ENCODE measurements at places on chromosomes 3 and 15.

- DNase-seq, result no peak
Observed at GRCh38 chr3:172607305-172608121, 84.3 kb upstream of the TNFSF10 start.

- no peak for DNase-seq
Observed at GRCh38 chr3:142705198-142705597, 18.6 kb upstream of the TRPC1 start.

DNA sequence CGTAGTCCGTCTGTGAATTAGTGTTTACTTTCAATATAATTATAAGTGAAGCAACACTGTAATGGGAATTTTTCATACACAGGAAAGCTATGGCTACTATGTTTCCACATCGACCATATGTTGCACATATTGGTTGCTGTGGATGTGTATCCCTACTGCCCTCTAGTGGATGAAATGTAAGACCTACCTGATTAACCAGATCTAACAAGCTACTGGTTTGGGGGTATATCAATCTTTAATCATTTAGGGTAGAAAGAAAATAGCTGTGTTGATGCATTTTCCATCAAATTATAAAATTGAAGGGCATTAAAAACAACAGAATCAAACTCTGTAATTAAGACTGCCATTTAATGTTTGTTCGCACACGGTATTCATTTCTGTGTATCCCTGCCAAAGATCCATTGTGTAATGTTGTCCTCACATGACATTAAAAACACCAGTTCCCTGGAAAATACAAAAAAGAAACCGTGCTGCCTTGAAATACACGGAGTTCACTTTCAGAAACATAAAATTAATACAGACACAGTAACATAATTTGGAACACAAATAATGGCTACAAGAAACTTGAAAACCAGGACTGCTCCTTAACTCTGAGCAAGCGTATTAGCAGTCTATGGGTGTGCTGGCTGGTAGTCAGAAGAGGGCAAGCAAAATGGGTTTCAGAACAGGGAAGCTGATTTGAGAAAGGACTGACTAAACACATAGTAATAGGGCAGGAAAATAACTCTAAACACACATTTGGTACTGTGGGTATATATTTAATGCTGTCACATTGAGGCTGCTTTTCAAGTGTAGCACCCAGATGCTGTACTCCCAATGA is 125.1 kb downstream of the TIGIT start:
- DNase-seq, result no peak

DNA sequence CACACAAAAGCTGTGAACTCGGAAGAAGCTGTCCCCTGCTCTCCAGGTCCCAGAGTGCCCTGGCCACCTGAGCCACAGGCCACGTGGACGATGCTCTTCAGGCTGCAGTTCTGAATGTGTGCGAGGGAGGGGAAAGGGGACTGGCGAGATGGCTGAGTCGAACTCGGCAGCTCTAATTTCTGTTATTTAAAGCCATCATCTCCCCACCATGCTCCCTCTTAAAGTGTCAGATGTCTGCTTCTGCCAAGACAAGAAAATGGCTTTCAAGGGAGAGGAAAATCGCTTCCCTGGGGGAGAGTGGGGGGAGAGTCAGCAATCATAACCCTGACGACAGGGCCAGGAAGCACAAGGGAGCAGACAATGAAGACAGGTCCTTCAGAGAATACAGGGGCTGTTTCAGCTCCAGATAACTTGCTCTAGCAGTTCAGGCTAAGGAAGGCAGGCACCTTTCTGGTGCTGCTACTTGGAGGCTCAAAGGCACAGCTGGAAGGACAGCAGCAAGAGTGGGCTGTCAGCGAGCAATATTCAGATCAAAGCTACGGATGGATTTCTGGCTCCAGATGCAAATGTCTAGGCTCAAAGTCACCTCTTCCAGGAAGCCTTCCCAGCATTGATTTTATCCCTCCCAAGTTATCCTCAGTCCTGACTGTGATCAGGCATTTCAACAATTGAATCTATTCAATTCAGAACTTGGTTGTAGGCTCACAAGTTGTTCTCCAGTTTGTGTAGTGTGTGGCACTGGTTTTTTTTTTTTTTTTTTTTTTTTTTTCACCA is 15.5 kb upstream of the CCDC33 start:
- no peak for DNase-seq

DNA sequence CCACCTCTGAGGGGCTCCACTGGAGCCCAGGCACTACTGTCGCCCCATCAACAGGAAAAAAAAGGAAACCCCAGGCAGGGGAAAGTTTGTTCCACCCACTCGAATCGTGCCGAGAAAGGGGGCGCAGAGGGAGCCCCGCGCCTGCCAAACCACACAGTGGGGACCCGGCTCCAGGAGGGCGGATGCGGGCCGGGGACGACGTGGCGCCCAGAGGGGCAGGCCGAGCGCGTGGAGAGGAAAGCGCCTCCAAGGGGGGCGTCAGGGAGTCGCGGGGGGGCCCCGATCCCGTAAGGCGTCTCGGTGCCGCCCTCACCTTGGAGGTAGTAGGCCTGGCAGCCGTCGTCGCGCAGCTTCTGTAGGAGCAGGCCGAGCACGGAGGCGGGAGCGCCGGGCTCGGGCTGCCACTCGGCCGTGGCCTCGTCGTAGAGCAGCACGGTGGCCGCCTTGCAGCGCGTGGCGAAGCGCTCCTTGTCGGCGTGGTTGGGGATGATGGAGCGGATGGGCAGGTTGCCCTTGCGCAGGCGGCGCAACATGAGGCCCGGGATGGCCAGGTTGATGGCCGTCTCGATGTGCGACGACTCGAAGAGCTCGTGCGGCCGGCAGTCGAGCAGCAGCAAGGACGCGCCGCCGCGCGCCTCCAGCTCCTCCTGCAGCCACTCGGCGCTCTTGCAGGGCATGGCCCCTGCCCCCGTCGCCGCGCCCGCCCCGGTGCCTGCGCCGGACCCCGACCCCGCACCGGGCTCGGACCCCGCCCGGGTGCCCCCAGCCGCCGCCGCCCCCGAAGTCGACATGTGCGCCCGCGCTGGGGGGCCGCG is 627 bp downstream of the DUSP7 start:
- DNase-seq, result no peak

Measured in dorsolateral prefrontal cortex (tissue), 122 donors.